ENCODE measurements at places on chromosomes 16 and 17.

GRCh38 chr16:18800293-18800692 is 1.1 kb downstream of the ARL6IP1 start:
- DNase-seq = no peak

- DNase-seq = no peak
Observed at GRCh38 chr16:68406458-68407152, 41.7 kb downstream of the SMPD3 start.

- DNase-seq = no peak
Observed at GRCh38 chr17:70775679-70776078, 606.3 kb downstream of the KCNJ2 start.

GRCh38 chr17:18218756-18219415 is 6.5 kb upstream of the LLGL1 start:
- DNase-seq = no peak

- no peak for DNase-seq
Observed at GRCh38 chr16:84138824-84139627, 6.0 kb downstream of the HSDL1 start.

GRCh38 chr16:88617268-88618031 is 20.9 kb upstream of the IL17C start:
- no peak for DNase-seq

- DNase-seq = peak; percentile 17
Observed at GRCh38 chr17:42313773-42314566, 25.7 kb downstream of the STAT5A start.

DNA sequence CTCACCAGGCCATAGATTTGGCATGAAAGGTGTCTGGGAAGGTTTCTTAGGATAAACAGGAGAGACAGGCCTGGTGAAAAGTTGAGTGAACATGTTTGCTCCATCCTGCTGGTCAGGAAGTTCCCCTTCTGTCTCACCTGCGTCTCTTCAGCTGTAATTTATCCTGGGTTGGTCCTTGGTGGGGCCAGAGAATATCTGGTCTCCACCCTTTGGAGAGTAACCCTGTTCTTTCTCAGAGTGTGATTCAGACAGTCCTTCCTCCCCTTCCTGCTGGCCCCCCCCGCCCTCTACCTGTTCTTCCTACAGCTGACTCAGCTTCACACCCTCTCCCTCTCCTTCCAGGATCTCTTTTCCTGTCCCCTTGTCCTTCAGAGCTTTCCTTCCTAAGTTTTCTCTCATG is 17.1 kb downstream of the MINK1 start:
- DNase-seq = no peak

- DNase-seq = no peak
Observed at GRCh38 chr16:58399718-58400633, 7.7 kb downstream of the GINS3 start.

GRCh38 chr16:49716339-49716934 is 139.5 kb downstream of the ZNF423 start:
- no peak for DNase-seq

DNA sequence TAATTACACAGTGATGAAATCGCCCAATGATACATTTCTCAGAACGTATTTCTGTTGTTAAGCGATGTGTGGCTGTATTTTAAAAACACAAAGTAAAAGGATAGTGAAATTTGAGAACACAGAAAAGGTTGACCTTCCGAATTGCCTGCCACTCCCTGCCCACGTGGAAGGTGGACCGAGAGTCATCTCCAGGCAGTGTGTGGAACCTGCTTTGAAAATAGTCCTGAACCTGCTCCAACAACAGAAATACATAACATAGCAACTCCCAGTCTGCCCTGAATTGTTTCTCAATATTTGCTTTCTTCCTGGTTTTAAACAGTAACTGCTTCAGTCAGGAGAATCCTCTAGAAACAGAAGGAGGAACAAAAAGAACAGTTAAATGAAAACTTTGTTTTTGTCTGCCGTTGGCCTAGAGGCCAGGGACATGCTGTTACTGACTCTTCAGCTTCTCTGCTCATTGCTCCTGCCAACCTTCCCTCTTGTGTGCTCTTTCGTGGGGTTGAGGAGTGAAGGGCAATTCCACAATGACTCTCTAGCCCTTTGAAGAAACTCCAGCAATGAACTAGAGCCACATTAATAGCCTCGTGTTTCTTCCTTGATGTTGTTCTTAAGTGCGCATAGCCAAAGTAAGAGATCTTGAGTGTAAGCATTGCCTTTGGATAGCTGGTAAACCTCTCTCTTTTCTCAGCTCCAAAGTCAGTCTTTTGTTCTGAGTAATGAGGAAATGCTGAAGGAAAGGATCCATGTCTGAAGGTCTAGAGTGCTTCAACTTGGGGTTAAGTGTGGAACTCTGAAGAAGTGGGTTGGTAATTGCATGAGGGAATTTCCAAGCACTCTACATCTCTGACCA is 452.5 kb upstream of the CCL2 start:
- DNase-seq = no peak

DNA sequence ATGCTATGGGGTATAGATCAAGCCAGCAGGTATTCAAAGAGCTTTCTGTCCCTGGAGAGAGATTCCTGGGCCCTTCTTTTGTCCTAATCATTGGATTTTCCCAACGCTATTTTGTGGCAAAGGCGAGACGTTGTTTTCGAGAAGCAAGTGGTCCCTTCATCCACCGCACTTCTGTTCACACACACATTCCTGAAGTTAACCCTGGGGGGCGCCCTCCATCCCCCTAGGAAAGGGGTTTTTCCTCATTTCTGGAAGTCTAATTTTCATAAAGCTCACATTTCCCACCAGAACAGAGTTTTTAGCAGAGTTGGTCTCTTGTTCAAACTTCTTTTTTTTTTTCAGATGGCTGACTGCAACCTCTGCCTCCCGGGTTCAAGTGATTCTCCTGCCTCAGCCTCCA is 11.9 kb downstream of the SCGB1C2 start:
- DNase-seq = no peak

GRCh38 chr16:76614269-76614668 is 337.1 kb downstream of the CNTNAP4 start:
- DNase-seq = no peak

GRCh38 chr17:12046786-12047185 is 26.1 kb downstream of the MAP2K4 start:
- DNase-seq = no peak

GRCh38 chr17:41824086-41824485 is 11.3 kb downstream of the FKBP10 start:
- DNase-seq = no peak

DNA sequence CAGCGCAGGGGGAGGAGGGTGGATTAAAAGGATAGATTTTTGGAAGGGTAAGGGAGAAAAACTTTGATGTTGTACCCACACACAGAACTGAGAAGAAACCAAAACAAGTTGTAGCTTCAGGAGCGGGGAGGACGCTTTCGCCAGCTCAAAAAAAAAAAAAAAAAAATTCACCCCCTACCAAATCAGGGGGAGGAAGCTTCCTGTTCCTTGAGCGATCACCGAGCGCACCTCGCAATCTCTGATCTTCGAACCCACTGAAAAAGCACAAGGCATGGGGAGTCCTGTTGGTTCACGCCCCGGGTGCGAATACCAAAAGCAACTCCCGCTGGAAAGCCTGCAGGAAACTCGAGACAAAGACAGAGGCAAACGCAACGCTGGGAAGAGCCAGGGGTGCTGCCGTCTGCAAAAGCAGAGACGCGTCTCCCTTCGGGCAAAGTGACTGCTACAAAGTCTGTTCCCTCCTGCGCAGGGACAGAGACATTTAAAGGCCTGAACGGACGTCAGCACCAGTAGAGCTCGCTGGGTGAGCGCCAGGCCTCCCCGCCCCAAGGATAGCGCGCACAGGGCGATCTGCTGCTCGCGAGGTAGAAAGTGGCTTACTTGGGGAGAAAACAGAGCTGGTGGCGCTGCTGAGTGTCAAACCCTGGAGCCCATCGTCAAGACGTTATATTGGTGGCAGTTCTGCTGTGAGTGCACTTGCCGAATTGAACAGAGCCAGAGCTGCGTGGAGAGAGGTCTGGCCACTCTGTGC is 190.4 kb downstream of the USP22 start:
- DNase-seq = no peak

DNA sequence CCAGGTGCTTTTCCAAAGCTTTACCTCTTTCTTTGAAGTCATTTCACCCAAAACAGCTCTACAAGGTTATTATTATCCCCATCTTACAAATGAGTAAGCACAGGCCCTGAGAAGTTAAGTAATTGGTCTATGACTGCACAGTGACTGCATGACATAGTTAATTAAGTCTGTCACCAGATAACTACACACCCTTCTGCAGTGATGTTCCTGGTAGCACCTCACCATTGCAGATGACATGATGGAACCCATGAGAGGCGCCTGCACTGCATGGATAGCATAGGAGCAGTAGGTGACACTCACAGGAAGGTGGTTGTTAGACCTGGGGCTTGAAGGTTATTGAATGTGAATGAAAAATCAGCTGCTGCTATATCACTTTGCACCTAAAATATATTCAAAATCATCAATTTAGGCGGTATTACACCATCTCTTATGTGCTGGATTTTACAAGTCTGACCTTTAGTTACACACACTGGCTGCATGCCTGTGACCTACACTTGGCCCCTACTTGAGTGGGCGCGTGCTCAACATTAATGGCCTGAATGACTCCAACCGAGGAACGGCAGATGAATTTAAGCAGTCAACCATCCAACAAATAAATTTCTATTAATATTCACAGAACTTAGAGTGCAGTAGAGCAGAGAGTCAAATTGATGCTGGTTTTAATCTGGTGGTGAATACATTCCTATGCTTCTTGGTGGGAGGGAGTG is 239.6 kb downstream of the CDH11 start:
- no peak for DNase-seq

GRCh38 chr17:63568563-63568962 is 18.3 kb downstream of the DCAF7 start:
- DNase-seq = no peak

GRCh38 chr17:7634384-7634783 is 4.4 kb downstream of the SHBG start:
- no peak for DNase-seq

- DNase-seq = peak; percentile 4
Observed at GRCh38 chr16:8644211-8645140, 23.0 kb downstream of the METTL22 start.

GRCh38 chr17:42675965-42676423 is 800 bp downstream of the PLEKHH3 start:
- no peak for DNase-seq

DNA sequence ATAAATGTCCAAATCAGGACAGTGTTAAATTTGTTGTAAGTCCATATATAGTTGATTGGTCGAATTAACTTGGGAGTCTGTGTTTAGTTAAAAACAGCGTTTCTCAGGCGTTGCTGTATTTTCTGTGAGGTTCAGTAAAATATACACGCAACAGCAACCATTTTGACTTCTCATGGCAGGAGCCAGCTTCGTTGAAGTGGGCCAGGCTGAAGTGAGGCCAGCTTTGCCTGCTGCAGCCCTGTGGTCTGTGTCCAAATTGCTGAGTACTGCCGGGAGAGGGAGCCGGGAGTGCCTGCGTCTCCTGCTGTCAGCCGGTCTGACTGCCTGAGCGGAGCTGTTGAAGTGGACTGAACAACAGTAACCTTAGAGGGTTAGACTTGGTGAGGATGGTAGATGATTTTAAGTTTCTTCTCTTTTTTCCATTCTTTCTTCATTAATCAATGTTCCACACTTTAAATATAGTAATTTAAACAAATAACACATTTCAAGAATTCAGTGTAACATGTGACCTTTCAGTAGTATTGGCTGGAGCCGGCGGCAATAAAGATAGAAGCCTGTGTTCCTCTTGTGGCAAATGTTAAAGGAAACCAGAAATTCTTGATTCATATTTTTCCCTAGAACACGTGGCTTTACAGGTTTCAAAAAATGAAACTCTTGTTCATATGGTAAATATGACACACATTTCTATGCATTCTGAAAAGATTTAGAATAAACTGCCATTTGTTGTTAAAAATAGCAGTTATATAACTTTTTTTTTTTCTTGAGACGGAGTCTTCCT is 37.0 kb upstream of the ZNF750 start:
- no peak for DNase-seq

DNA sequence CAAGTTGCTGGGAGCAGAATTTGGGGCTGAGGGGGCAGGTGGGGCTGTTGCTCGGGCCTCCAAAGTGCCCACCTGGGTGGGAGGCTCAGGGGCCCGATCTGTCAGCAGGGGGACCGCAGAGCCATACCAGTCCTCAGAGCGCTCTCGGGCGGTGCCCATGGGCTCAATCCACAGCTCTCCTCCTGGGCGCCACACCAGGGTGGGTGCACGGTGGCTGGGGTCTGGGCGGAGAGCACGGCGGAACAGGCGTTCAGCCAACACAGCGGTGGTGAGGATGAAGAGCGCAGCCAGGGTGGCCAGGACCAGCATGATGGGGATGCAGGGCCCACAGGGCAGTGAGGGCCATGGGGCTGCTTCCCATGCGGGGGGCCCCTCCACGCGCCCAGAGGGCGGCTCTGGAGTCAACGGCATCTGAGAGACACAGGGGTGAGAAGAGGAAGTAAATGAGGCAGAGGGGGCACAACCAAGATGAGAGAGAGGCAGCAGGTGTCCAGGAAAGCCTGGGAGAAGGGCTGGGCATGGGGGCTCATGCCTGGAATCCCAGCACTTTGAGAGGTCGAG is 1.2 kb downstream of the C16orf54 start:
- no peak for DNase-seq

GRCh38 chr17:46125831-46126230 is 67.4 kb downstream of the KANSL1 start:
- no peak for DNase-seq

DNA sequence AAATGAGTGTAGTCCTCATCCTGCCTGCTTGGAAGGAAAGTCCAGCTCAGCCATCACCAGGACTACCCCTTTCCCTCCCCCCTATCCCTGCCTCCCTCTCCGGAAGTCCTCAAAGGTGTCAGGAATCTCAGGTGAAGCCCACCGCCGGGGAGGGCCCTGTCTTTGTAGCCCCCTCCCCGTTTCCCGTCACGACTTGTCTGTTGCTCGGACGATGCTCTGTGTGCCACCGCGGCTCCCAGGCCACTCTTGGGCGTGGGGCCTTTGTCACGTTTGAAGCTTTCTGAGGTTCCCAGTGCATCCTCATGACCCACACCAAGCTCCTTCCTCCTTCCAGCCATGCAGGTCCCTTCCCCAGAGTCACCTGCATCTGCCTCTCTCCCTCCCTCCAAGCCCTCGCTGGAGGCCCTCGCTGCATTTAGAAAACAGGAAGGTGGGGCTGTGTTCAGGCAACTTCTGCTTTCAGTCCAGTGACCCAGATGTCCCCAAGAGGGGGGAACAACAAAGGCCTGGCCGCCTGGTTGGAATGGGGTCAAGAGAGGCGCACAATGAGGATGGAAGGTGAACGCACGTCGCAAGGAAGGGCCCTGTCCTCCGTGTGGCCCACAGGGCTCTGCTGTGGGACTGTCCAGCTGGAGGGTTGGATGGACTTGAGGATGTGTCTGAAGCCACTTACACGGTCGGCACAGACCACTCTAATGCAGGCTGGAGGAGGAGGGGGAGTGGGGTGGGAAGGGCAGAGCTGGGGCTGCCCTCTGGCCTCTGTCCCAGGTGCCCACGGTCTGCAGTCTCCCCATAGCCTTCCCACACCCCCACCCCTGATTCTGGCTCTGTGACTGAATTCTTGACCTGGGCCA is 59.9 kb downstream of the OR1D5 start:
- no peak for DNase-seq

GRCh38 chr17:72429066-72429638 is 308.3 kb downstream of the SOX9 start:
- DNase-seq = no peak

- DNase-seq = no peak
Observed at GRCh38 chr16:74951206-74951605, 33.7 kb downstream of the WDR59 start.

GRCh38 chr16:54892981-54893380 is 37.7 kb upstream of the IRX5 start:
- DNase-seq = no peak

- no peak for DNase-seq
Observed at GRCh38 chr17:6100891-6101500, 30.8 kb downstream of the WSCD1 start.
